ENCODE measurements at places on chromosomes 12 and 14.

- no peaks in the 10 kb centered on the region for H3K27me3 ChIP-seq
- H3K36me3 ChIP-seq: peaks cover 30% of the 10 kb centered on the region
- H3K4me3 ChIP-seq: no peak overlapping the region
- no peak overlapping the region for H3K27ac ChIP-seq
- H3K4me1 ChIP-seq: no peaks in the 10 kb centered on the region
- DNase-seq: no peak
These were observed 96.5 kb downstream of the DUSP16 start for GRCh38 chr12:12466157-12466556.

GRCh38 chr12:53995378-53996239 lies 4.4 kb upstream of the HOXC9 start:
- H3K36me3 ChIP-seq: no peaks in the 10 kb centered on the region
- peak overlapping the region; percentile 93 for H3K4me3 ChIP-seq
- peaks cover 57% of the 10 kb centered on the region for H3K4me1 ChIP-seq

DNA sequence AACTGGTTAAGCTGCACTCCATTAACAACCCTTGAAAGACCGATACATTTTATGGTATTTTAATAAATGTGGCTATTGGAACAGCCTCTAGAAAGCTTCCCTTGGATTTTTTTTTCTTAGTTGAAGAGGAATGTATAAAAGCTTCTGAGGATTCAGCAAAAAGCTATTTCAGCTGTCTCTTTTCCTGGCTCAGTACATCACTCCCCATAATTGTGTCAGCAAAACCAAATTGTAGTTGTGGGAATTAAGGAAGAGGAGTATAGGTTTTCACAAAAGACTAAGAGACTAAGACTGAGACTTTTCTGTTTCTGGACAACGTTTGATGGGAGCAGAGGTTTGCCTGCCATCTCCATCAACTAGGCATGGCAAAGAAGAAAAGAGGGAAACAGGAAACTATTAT lies 106.5 kb downstream of the C12orf50 start:
- no peaks in the 10 kb centered on the region for H3K36me3 ChIP-seq
- no peak for DNase-seq
- H3K4me3 ChIP-seq: no peak overlapping the region
- H3K4me1 ChIP-seq: no peaks in the 10 kb centered on the region
- no peak overlapping the region for H3K27ac ChIP-seq

- no peak overlapping the region for H3K4me3 ChIP-seq
- no peaks in the 10 kb centered on the region for H3K4me1 ChIP-seq
- peaks cover 71% of the 10 kb centered on the region for H3K27me3 ChIP-seq
- no peaks in the 10 kb centered on the region for H3K36me3 ChIP-seq
- no peak overlapping the region for H3K27ac ChIP-seq
These were observed 1.3 kb downstream of the KRT7 start for GRCh38 chr12:52234223-52234810.

DNA sequence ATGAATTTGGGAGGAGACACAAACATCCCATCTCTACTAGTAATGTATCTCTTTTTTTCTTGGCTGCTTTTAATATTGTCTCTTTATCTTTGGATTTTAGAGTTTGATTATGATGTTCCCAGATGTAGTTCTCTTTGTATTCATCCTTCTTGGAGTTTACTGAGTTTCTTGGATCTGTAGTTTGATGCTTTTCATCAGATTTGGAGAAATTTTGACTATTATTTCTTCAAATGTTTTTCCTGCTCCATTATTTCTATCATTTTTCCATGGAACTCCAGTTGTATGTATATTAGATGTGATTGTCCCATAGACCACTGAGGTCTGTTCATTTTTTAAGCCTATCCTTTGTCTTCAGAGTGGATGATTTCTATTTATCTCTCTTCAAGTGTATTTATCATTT lies 90.7 kb upstream of the ARHGAP5 start:
- H3K4me3 ChIP-seq: no peak overlapping the region
- H3K27ac ChIP-seq: no peak overlapping the region
- peaks cover 3% of the 10 kb centered on the region for H3K27me3 ChIP-seq
- peaks cover 25% of the 10 kb centered on the region for H3K36me3 ChIP-seq

DNA sequence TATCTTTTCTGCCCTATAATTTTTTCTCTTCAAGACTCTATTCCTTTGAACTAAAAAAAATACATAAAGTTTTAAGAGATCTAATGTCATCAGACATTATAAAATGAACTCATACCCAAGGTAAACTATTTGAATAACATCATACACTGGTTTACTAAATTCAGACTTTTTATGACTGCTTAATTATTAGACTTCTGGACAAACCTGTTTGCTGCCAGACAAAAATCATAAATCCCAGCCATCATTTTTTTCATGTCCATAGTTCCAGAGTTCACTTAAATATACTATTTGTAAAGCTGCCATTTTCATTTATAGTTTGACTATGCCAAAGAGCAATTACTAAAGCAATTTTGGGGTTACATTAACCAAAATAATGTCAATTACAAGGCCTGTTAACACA lies 34.0 kb downstream of the USP44 start:
- H3K4me3 ChIP-seq: no peak overlapping the region
- peak overlapping the region; percentile 41 for H3K27ac ChIP-seq
- peaks cover 22% of the 10 kb centered on the region for H3K36me3 ChIP-seq
- no peaks in the 10 kb centered on the region for H3K27me3 ChIP-seq

DNA sequence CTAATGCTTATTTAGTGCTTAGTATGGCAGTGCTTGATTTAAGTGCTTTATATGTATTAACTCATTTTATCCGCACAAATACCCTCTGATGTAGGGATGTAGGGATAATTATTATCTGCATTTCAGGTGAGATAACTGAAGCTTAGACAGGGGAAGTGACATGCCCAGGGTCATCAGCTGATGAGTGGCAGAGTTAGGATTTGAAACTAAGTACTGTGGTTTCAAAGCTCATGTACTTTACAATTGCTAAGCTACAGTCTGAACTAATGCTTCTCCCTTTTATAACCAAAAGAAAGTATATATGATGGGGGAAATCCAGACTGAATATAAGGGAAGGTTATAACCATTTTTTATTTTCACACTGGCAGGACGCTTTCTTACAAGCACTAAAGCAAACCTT lies 229.6 kb upstream of the NAV3 start:
- H3K4me3 ChIP-seq: no peak overlapping the region
- H3K27ac ChIP-seq: no peak overlapping the region
- DNase-seq: no peak
- H3K36me3 ChIP-seq: no peaks in the 10 kb centered on the region
- no peaks in the 10 kb centered on the region for H3K27me3 ChIP-seq
- H3K4me1 ChIP-seq: no peaks in the 10 kb centered on the region
